ENCODE measurements at places on chromosomes 5 and 9.

DNA sequence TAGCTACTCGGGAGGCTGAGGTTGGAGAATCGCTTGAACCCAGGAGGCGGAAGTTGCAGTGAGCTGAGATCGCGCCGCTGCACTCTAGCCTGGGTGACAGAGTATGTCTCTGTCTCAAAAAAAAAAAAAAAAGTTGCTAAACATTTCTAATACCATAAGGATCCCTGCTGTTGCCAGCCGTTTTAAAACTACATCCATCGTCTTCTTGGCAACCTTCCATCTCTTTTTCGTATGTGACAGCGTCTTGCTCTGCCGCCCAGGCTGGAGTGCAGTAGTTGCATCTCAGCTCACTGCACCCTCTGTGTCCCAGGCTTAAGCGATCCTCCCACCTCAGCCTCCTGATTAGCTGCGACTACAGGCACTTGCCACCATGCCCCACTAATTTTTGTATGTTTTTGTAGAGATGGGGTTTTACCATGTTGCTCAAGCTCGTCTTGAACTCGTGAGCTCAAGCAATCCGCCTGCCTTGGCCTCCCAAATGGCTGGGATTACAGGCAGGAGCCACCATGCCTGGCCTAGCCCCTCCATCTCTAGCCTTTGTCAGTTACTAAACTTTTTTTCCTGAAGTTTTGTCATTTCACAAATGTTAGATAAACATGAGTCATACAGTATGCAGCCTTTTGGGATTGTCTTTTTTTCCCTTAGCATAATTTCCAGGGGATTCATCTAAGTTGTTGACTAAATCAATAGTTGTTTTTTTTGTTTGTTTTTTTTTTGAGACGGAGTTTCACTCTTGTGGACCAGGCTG is 13.5 kb downstream of the NSD1 start:
- DNase-seq: no peak

- no peak for DNase-seq
These were observed 18.9 kb upstream of the S1PR3 start for GRCh38 chr9:88972401-88972800.

DNA sequence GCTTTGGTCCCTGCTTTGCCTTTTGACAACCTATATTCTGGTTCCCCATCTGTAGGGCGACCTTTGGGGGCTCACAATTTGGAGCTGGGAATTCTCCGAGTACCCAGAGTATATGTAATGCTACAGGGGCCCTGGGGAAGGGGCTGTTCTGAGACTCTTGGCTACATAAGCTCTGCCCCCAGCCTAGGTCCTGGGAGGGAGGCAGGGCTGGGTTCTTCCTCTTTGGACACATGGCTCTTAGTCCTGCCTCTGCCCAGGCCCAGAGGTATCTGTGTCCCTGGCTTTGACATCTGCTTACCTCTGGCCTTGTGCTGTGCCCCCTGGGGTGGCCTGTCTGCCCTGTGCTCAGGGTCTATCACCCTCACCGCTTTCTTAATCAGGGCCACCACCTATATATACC is 181.6 kb downstream of the CACNA1B start:
- no peak for DNase-seq

GRCh38 chr5:147190331-147190730 is 44.5 kb upstream of the STK32A start:
- no peak for DNase-seq

- DNase-seq: no peak
These were observed 74.4 kb downstream of the LHFPL2 start for GRCh38 chr5:78574131-78574673.

DNA sequence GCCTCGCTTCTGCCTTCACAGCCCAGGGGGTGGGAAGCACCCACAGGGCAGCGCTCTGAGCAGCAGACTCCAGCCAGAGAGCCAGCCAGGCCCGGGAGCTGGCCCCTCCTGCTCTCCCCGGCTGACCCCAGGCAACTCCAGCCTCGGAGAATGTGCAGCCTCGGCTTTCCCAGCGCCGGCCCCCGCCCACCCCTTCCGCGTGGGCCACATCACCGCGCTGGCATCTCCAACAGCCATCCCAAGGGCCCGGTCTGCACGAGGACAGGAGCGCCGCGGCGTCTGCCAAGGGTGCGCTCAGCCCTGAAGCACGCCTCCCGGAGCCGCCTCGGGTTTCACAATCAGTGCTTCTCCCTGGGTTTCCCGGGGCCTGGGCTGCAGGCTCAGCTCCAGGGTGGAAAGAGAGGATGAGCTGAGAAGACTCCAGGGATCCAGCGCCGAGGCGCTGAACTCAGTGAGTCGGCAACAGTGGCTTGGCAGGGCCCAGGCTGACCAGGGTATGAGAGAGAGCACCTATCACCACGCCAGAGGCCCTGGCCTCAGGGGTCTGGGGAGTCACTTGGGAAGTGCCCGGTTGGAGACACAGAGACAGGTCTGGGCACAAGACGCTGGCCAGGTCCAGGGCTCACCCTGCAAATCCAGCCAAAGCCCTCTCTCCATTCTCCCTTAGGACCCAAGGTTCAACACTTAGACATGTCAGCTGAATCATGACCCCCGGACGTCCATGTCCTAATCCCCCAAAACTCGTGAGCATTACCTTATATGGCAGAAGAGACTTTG is 79.6 kb downstream of the ADAMTS2 start:
- DNase-seq: no peak

DNA sequence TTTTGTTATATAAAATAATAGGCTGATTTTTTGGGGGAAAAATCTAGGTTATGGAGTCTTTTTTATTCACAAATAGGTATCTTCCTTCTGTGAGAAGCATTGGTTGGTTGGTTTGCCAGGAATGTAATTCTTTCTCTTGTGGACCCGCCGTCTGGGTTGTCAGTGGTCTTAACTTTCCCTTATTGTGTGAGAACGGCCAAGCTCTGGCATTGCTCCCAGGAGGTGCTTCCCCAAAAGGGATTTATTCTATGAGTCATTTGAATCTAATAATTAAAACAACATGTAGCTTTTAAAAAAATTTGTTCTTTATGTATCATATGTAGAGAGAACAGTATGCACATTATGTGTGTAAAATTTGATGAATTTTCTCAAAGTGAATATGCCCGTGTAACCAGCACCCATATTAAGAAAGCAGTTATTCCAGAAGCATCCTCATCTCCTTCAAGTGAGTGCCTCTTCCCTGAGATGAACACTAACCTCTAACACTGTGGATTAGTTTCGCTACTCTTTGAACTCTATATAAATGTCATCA is 114.4 kb downstream of the MAST4 start:
- no peak for DNase-seq

DNA sequence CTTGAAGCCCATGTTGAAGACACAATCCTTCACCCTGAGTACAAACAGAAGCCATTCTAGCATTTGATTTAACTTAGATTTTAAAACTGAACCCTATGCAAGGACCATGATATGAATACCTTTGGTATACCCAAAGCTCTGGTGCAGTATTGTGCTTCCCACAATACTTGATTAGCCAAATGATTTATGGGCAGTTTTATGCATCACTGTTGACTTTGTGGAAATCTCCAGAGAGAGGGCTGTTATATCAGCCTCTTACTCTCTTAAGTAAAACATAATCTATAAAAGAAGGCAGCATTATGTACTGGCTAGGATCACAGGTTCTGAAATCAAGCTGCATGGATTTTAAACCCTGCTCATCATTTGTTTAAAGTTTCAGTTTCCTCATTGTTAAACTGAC is 762.8 kb downstream of the EFNA5 start:
- DNase-seq: no peak

GRCh38 chr5:179243333-179243732 is 101.9 kb downstream of the ADAMTS2 start:
- no peak for DNase-seq

GRCh38 chr5:118522626-118523025 is 465.7 kb downstream of the DTWD2 start:
- no peak for DNase-seq

DNA sequence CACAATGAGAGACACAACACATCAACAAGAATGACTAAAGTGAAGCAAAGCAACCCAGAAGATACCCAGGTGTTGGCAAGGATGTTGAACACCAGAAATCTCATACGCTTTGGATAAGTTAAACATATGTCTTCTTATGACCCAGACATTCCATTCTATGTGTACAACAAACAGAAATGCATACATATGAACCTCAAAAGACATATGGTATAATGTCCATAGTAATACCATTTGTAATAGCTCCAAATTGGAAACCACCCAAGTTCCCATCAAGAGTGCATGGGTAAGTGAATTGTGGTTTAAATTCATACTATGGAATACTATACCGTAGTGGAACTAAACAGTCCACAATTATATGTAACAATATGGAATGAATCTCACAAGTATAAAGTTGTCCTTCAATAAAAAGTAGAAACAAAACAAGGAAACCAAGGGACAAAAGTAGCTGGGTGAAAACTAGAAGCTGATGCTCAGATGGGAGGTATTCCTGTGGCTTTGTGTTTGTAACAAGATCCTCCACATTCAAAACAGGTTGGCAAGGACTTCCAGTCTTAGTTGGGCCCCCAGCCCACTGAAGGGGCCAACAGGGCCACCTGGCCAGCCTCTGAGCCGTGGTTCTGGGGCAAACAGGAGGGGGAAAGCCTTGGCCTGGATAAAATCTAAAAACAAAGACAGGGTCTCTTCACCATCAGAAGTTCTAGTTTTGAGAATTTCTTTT is 171.8 kb upstream of the PITX1 start:
- no peak for DNase-seq

DNA sequence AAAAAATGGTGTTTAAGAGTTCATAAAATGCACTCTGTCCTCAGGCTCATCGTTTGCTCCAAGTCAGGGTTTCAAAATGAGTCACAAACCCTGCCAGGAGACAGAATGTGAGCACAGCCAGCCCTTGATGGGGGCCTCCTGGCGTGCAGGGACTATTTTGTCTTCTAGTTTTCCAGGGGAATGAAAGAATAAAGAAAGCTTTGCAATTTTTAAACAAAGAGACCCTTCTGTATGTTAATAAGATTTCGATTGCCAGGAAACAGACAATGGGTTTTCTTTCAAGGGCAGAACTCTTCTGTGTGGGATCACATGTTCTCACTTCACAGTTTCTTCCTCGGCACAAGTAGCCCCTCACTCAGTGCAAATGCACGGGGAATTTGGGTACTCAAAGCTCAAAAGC is 121.4 kb upstream of the C6 start:
- DNase-seq: no peak

DNA sequence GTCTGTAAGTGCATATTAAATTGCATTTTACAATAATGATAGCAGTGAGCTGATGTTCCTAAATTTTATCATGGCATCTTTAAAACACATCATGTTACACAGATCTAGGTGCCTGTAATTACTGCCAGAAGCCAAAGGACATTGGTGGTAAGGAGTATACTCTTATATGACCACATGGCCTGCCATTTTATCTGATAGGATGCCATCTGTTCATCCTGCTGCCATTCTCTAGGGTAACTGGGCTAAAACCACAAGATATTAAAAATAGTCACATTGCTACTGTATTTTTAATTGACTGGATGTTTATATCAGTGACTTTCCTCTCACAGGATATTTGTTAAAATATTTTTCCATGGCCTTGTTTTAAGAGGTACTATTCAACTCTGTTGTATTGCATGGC is 53.1 kb downstream of the HCN1 start:
- no peak for DNase-seq

- DNase-seq: no peak
These were observed 1.1 kb downstream of the SLC35A4 start for GRCh38 chr5:140565780-140566095.

All from T-helper 2 cell (primary cell).